ENCODE measurements at places on chromosomes 7 and 10.

DNA sequence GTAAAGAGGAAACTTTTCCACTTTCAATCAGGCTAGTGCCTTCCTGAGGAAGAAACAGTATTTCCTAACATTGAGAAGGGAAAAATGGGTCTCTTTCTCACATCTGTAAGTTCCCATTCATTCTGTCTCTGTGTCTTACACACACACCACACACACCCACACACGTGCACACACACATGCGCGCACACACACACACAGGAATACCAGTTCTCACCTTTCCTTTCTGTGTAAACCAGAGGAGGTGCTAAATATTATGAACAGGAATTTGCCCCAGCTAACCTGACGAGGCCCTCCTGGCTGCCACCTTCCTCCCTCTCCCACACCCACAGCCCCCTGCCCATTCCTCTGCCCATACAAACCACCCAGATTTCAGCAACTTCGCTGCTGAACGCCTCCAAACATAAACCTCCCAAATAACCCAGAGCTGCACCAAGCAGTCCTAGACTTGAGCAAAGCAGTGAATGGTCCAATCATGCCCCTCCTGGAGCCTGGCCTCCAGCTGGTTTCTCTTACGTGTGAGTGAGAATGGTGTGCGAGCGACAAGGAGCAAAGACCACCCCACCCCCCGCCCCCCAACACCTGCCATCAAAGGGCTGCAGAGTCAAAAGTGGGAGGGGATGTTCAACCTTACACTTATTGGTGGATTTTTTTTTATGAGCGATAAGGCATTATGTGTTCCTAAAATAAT is 190.5 kb downstream of the HECW1 start:
- DNase-seq, result no peak

- no peak for DNase-seq
These were observed 27.0 kb upstream of the TOMM7 start for GRCh38 chr7:22849662-22850061.

- no peak for DNase-seq
These were observed 18.3 kb downstream of the GPRIN2 start for GRCh38 chr10:46538155-46538554.

GRCh38 chr10:1299041-1299726 is 243.0 kb downstream of the WDR37 start:
- no peak for DNase-seq

GRCh38 chr7:11776039-11776438 is 56.0 kb downstream of the THSD7A start:
- no peak for DNase-seq

DNA sequence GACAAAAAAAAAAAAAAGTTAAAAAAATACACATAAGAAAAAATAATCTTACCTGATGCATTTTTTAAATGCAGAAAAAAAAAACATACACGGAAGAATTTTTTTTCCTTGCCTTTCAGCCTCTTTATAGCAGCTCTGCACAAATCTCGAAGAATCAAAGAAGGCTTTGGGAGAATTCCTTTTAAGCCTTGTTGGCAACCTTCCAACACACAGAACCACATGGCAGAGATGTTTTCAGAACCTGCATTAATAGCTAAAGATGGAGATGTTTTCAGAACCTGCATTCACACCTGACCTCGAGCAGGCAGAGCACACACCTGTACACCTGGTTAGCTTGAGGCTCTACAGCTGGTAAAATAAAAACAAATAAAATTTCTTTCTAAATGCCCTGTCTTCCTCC is 65.6 kb downstream of the DOCK4 start:
- DNase-seq, result peak; percentile 65

- DNase-seq, result no peak
These were observed 38.1 kb downstream of the EXOC6 start for GRCh38 chr10:92886334-92886961.

DNA sequence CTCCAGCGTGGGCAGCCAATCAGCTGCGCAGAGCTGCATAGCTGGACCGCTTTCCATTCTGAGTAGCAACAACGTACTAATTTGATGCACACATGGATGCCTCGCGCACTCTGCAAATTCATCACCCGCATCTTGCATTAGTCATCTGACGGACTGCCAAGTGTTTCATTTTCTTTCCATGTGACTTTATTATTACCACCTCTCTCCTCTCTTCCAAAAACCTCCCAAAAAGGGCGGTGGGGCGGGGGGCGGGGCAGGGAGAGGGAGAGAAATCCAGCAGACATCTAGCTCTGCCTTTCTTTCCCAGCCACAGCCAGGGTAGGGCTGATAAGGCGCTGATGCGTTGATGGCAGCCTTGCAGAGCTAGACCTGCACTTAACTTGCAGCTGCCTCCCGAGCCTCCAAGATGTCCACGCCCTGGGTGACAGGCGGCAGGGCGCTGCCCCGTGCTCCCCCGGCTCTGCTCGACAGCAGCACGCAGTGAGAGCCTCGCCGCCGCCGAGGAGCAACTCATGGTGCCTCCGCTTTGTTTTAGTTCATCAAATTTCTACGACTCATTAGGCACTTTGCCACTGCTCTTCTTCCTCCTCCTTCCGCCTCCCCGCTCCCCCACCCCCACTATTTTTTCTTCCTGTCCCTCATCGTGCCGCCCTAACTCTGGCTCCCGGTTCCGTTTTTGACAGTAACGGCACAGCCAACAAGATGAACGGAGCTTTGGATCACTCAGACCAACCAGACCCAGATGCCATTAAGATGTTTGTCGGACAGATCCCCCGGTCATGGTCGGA is 147.3 kb downstream of the CELF2 start:
- DNase-seq, result peak; percentile 62

DNA sequence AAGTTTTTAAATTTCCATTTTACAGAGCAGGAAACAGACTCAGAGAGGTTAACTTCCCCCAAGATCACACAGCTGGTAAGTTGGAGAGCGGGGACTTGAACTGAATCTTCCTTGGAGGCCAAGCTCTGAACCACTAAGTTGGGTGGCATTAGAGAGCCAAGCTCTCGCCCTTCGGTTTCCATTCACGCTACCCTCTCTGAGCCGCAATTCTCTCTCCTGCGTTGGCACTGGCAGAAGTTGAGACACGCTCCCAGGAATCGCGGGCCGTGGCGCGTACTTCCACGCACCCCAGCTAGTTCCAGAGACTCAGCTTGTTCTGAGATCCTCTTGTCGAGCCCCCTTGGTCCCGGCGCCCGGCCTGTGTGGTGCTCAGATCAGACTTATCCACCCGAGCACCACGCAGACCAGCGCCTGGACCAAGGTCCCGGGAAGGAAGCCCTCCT is 29.3 kb upstream of the VAX1 start:
- no peak for DNase-seq

- DNase-seq, result no peak
These were observed 150.8 kb downstream of the GRK5 start for GRCh38 chr10:119358152-119358512.

GRCh38 chr10:59878915-59879314 is 27.4 kb downstream of the CCDC6 start:
- no peak for DNase-seq

GRCh38 chr7:141410353-141411000 is 140.7 kb upstream of the AGK start:
- no peak for DNase-seq

DNA sequence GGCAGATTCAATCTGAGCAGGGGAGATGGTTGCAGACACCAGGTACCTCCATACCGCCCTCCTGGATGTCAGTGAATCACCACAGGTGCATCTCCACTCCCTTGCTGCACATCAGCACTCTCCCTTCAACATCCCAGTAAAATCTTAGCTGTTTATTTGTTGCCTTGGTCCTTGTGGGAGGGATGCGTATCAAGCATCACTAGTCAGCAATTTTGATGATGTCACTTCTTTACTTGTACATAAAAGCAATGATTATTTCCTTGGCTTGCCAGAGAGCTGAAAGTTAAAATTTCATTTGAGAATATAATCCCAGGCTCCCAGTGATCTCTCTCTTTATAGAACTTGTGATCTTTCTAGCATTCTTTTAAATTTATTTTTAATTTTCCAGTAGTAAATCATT is 49.5 kb downstream of the TMEM168 start:
- DNase-seq, result no peak

Measured in lung (tissue), 17 donors.